ENCODE measurements at places on chromosomes 16 and 17. TPM values are rescaled to one million over a fixed set of nuclear protein-coding genes. Genes with fewer than 3 reads are reported as not detected.
A peak's percentile ranks its signal among the peaks of the same experiment; 100 is the strongest.

CCL16 gene
- total RNA-seq = not detected

GRCh38 chr17:40343219-40344119, 21.1 kb downstream of the GJD3 start:
- no peak for DNase-seq

GRCh38 chr16:73214825-73215677, 167.1 kb upstream of the ZFHX3 start:
- DNase-seq = peak; percentile 66

- peak; percentile 37 for DNase-seq
These were observed 7.9 kb downstream of the KRT37 start for GRCh38 chr17:41416479-41416878.

- DNase-seq = no peak
These were observed 891 bp downstream of the CORO1A start for GRCh38 chr16:30184096-30184890.
